ENCODE measurements at places on chromosomes 1 and 21.

GRCh38 chr1:6588893-6589520 is 9.2 kb downstream of the ZBTB48 start:
- DNase-seq, result no peak

DNA sequence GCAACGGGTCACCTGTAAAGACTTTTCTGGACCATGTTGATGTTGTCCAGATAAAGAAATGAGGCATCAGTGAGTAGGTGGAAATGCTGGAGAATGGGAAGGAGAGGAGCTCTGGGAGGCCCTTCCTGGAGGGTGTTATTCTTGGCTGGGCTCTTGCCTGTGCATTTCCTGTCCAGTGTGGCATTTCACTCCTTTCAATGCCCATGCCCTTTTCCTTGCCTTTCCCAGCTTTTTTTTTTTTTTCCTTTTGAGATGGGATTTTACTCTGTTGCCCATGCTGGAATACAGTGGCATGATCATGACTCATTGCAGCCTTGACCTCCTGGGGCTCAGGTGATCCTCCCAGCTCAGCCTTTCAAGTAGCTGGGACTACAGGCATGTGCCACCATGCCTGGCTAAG is 11.8 kb downstream of the NOS1AP start:
- DNase-seq, result no peak

- no peak for DNase-seq
Measured at GRCh38 chr1:45610589-45611226, 13.1 kb downstream of the CCDC17 start.

- DNase-seq, result no peak
Measured at GRCh38 chr1:54623216-54624007, at the start of gene FAM151A. Gene FAM151A, minus strand, starts transcription at chr1:54623525. Its CDS starts 130 bp downstream, at chr1:54623395.

DNA sequence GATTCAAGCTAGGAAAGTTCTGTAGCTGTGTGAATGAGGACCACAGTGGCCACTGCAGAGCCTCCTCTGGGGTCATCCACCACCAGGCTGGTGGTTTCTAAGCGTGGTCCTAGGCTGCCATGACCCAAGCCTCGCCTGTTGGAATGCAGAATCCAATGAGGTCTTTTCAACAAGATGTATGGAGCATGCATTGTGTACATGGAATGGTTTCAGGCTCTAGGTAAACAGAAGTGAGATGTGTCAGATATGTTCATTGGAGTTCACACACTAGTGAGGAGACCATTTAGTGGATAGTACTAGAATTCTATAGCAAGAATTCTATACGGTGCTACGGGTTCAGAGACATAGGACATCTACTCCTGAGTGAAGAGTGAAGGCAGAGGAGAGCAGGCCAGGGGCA is 10.7 kb downstream of the RNU5D-1 start:
- DNase-seq, result no peak

- DNase-seq, result no peak
Measured at GRCh38 chr1:17215545-17215890, 10.6 kb downstream of the PADI1 start.

- no peak for DNase-seq
Measured at GRCh38 chr1:213250041-213250440, 199.0 kb downstream of the RPS6KC1 start.

- no peak for DNase-seq
Measured at GRCh38 chr1:18875796-18876128, 16.3 kb upstream of the TAS1R2 start.

- DNase-seq, result no peak
Measured at GRCh38 chr1:78051005-78051404, 5.2 kb downstream of the GIPC2 start.

DNA sequence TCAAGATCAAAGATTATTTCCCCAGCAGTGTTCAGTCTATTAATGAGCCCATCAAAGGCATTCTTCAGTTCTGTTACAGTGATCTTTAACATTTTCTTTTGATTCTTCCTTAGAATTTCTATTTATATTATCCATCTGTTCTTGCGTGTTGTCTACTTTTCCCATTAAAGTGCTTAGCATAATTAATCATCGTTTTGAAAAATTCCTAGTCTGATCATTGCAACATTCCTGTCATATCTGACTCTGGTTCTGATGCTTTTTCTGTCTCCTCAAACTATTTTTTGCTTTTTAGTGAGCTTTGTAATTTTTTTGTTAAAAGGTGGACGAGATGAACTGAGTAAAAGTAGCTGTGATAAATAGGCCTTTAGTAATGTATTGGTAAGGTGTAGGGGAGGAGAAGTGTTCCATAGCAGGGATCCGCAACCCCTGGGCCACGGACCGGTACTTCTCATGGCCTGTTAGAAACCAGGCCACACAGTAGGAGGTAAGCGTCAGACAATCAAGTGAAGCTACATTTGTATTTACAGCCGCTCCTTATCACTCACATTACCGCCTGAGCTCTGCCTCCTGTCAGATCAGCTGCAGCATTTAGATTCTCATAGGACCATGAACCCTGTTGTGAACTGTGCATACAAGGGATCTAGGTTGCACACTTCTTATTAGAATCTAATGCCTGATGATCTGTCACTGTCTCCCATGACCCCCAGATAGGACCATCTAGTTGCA is 163.3 kb downstream of the PIK3R3 start:
- no peak for DNase-seq

- no peak for DNase-seq
Measured at GRCh38 chr1:36555041-36555440, 72.3 kb upstream of the CSF3R start.

DNA sequence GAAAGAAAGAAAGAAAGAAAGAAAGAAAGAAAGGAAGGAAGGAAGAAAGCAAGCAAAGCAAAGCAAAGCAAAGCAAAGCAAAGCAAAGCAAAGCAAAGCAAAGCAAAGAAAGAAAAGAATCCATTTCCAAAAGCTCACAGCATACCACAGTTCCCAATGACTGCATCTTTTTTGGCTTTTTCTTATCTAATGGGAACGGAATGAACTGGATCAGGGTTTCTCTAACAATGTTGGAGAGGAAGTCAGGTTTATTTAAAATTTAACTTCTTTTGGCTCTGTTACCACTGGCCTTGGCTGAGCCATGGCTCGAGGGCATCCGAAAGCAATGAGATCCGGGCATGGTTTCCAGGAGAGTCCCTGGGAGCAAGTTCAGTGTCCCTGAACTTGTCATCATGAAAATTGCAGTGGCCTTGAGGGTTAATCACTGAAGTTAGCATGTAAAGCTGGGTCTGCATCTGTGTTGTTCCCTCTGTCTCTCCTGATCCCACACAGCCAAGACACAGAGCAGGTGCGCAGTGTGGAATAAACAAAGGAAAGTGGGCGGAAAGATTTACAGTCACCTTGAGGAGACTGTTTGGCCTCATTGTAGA is 34.6 kb upstream of the CTPS1 start:
- DNase-seq, result no peak

GRCh38 chr1:98556521-98557158 is 104.9 kb upstream of the SNX7 start:
- peak; percentile 10 for DNase-seq

DNA sequence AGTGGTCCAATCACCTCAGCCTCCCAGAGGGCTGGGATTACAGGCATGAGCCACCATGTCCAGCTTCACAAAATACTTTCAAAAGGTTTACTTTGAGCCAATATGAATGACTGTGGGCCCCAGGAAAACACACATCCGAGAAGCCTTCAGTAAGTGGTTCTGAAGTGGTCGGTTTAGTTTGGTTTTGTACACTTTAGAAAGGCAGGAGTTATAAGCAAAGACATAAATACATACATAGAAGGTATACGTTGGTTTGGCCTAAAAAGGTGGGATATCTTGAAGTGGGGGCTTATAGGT is 3.2 kb upstream of the MIB2 start:
- DNase-seq, result no peak

- DNase-seq, result no peak
Measured at GRCh38 chr1:203744075-203744972, 20.7 kb upstream of the LAX1 start.

GRCh38 chr1:53390261-53390660 is 62.4 kb upstream of the LRP8 start:
- DNase-seq, result no peak

GRCh38 chr1:153697191-153698019 is 18.9 kb downstream of the NPR1 start:
- DNase-seq, result no peak

GRCh38 chr1:200875416-200875815 is 2.6 kb downstream of the GPR25 start:
- no peak for DNase-seq

- DNase-seq, result no peak
Measured at GRCh38 chr1:9085306-9085940, 16.0 kb upstream of the SLC2A5 start.

DNA sequence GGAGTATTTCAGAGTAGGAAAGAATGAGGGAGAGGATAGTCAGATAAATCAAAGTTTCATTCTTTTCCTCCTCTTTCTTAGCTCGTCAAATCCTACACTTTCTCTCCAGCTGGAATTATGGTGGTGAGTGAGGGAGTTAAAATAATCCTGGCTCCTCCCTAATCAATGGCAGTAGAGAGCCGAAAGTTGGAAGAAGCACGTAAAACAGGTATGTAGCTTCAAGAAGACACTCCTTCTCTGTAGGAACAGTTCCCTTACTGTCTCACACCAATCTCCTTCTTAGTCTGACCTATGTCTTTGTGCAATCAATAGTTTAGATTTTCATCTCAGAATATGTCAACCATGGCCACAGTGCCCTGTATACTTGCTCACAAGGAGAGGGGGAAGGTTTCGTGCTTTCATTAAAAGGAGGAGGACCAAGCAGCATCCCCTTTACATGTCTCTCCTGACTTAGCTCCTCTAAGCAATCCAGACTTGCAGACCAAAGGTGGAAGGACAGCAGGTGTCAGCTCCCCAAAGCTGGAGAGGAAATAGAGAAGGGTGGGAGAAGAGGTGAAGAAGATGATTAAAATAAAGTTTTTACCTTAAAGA is 878 bp downstream of the MINDY1 start:
- no peak for DNase-seq

DNA sequence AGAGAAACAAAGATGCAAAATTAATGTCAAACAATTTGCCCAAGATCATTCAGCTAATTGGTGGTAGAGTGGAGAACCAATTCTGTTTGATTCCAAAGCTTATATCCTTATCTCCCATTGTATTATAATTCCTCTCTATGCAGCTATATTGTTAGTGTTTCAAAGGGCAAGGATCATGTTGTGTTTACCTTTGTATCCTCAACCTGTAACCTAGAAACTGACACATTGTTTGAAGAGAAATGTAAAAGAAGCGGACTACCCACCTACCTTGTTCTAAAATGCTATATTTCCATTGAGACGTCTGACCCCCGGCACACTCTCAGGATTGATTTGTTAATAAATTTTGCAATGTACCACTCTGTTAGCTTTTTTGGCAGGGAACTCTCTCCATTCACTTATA is 9.3 kb downstream of the RAVER2 start:
- DNase-seq, result no peak

- no peak for DNase-seq
Measured at GRCh38 chr1:164604541-164604940, 45.6 kb downstream of the PBX1 start.

GRCh38 chr1:215243345-215244054 is 161.0 kb downstream of the KCNK2 start:
- DNase-seq, result no peak

DNA sequence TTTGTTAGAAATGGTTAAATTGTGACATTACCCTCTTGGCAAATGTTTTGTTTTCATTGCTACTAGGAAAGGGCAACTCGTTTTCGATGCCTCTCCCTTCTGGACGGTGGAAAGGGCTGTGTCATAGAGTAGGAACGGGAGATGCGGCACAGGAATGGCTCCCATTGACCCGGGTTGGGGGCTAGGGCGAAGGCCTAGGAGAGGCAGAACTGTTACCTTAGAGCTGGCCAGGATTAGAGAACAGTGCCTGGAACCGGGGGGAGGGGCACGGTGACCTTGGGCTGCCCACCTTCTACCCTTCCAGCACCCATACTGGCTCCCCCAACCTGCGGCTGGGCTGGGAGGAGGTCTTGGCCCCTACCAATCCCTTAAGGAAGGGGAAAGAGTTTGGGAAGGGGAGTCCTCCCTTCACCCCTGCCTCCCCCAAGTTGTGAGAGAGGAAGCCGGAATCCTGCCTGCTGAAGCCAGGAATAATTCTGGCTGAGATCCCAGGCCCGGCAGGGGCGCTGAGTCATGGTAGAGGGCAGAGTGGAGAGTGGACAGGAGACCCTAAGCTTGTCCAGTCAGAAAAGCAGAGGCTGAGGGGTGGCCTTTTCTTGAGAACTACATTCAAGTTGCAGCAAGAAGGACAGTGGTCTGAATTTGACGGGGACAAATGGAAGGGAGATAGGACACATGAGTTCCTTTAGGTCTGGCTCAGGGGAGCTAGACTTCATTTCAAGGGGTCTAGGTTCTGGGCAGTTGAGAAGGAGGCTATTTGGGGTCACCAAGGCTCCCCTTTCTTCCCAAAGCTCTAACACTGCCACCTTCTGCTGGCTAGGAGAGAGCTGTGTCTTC is 8.2 kb downstream of the LMNA start:
- no peak for DNase-seq

- DNase-seq, result no peak
Measured at GRCh38 chr1:112524251-112524650, 15.5 kb downstream of the WNT2B start.

GRCh38 chr1:8822373-8823294 is 5.2 kb upstream of the RERE start:
- DNase-seq, result peak; percentile 66

GRCh38 chr1:12204140-12204539 is 25.7 kb upstream of the VPS13D start:
- DNase-seq, result no peak

DNA sequence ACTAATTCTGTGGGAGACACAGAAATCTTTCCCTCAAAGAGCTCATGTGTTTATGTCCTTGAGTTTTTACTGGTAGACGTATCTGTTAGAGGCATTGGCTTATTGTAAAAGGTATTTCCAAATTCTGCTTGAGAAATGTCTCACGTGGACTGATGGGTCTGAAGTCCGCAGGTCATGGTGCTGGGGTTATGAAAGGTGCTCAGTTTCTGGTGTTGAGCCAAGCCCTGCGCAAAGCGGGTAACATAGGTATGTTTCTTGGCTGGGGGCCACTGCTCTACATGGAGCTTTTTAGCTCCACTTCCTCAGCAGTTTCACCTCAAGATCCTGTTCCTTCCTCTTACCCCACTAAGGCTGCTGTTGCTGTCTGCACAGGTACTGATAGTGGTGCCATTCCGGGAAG is 10.8 kb downstream of the UTP25 start:
- DNase-seq, result no peak

DNA sequence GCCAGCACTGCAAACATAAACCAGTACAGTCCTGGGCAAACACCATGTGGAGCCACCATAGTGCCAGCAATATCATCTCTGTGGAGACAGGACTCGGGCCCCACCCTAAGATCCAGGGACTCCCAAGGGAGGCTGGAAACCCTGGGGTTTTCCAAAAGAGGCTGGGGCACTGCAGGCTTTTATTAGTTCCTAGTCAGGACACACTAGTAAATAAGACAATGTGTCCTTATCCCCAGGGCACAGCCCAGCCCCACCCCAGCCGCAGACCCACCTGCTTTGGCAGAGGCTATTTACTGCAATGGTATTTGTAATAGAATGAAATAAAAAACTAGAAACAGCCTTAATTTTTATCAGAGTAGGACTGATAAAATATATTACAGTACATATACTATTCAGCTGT is 486 bp upstream of the GJB3 start:
- no peak for DNase-seq
